ENCODE measurements at places on chromosomes 2 and 18.

DNA sequence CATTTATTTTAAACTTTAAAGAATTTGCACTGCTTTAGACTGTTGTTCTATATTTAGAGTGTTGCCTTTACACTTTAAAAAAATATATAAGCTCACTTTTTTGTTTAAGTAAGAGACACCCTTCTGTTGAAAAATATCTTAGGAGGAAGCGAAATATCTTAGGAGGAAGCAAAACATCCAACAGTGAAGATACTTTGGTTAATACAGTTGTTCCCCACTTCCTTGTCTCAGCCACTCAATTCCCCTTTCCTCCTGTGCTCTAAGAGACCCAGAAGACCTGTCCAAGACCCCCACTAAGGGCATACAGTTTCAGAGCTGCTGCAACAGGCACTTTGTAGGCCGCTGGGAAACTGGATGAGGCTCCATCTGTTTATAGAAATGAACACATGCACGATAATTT lies 5.7 kb downstream of the SERPINB8 start:
- DNase-seq: no peak

- no peak for DNase-seq
These were observed 152.2 kb downstream of the ESCO1 start for GRCh38 chr18:21448299-21448698.

- no peak for DNase-seq
These were observed 197.0 kb downstream of the HRH4 start for GRCh38 chr18:24657444-24657842.

DNA sequence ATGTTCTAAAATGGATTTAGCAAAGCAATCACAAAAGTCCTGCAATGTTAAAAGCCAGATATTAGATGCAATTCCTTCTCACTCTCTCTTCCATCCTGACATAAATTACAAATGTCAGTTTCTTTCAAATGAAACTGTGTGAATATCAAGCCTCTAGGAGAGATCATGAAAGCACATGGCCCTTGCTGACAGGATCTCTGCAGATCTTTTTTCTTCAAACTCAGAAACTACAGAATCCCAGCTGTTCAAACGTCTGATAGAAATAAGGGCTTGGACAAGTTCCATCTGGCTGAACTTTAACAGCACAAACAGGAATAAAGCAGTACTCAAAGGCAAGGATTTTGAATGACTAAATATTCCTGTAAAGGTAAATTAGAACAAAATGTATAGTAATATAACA lies 47.6 kb downstream of the PDE1A start:
- DNase-seq: no peak

DNA sequence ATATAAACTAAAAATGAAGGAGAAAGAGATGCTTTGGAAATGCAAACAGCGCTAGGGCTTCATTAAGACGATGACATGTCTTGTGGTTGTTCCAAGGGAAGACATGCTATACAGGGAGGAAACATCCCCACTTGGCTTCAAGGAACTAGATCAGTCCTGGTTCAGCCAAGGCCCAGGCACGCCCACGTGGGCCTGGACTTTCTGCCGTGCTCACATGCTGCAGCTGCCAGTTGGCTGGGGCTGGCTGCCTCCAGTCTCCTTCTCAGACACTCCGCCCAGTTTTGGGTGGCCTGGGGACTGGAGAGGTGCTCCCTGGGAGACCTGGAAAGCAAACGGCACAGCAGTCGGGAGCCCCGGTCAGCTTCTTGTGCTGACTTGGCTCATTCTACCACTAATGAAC lies 109.6 kb downstream of the GLI2 start:
- no peak for DNase-seq

GRCh38 chr2:222670191-222671038 lies 1.0 kb upstream of the MOGAT1 start:
- DNase-seq: no peak

Data from stimulated activated CD8-positive, alpha-beta memory T cell treated with anti-CD3 and anti-CD28 coated beads, Interleukin-7, amount 100 ng/mL, for 24 hours (primary cell).